ENCODE measurements at places on chromosomes 7 and 10.

DNA sequence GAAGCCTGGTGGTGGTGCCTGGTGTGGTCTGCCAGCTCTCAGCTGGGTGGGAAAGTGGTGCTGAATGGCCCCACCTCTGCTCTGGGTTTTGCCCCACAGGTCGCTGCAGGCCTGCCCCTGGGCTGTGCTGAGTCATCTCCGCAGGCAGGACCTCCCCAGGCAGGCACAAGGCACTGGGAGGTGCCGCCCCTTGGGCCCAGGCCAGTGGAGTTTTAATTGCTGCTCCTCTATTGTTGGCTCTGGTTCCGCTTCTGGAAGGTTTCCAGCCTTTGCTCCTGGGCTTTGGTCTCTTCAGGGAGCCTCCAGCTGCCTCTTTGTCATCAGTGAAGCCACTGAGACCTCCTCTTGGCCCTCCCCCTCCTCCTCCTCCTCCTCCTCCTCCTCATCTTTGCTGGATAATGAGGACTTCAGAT lies 180.3 kb upstream of the GRB10 start:
- DNase-seq = peak; percentile 89

DNA sequence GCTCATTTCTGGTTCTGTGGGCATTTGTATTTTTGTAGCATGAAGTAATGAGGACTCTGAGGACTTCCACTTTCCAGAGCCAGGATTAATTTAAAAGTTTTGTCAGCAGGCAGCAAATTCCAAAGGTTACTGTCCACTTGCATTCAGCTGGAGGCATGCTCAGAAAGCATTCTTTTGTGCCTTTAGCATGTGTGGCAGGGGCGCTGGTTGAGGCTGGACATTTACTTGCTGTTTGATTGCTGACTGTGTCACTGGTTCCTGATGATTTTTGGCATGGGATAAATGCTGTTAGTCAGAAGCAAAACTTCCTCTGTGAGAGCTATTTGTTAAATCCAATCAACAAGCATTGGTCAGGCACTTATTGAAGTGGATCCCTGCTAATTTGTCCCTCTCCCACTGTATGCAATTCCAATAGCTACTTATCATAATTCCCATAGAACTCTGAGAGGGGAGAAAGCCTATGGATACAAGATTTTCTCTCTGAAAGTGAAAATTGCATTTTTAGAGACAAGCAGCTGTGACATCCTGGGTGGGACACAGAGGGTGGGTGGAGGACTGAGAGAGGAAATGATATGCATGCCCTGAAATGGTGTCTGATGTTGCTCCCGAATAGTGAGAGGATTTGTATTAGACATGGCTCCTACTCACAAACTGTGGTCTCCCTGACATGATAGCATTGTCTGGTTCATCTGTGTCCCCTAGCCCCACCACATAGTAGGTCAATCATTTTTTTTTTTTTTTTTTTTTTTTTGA lies 161.2 kb upstream of the WDR11 start:
- DNase-seq = no peak

- no peak for DNase-seq
These were observed 135.1 kb downstream of the FAM107B start for GRCh38 chr10:14639637-14640036.

DNA sequence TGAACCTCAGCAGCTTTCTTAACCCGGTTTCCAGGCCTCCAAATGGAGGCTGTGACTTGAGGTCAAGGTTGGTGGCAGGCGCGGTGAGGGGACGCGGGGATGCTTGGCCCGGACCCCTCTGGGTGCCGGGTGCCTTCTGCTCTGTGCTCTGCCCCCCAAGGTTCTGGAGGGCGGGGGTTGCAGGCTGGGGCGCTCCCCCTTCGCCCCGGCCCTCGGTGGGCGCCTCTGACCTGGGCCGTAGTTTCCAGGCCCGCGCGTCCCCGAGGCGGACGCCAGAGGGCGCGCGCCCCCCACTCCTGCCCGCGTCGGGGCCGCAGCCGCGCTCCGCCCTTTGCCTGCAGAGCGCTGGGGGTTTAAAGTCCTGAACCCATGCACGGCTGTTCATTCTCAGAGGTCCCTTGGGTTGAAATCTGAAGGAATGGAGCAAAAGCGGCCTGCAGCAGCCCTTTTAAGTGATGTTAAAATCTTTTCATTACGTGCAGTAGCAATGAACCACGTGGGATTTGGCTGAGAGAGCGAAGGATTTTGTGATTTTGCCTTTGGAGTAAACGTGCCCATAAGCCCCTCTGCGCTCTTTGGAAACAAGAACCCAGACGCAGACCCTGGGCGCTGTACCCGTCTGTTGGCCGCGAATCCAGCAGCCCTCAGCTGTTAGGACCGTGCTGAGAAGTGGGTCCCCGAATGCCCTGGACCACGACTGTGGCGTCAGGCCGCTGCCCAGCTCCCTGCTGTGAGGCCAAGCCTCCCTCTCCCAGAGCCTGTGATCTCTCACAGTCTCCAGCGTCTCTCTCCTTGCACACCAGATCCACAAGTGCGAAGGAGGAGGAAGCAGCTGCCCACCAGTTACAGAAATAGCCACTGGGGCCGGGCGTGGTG lies 135.0 kb downstream of the ACTR3B start:
- DNase-seq = peak; percentile 4

- DNase-seq = no peak
These were observed 50.1 kb downstream of the SKIDA1 start for GRCh38 chr10:21475393-21475792.

DNA sequence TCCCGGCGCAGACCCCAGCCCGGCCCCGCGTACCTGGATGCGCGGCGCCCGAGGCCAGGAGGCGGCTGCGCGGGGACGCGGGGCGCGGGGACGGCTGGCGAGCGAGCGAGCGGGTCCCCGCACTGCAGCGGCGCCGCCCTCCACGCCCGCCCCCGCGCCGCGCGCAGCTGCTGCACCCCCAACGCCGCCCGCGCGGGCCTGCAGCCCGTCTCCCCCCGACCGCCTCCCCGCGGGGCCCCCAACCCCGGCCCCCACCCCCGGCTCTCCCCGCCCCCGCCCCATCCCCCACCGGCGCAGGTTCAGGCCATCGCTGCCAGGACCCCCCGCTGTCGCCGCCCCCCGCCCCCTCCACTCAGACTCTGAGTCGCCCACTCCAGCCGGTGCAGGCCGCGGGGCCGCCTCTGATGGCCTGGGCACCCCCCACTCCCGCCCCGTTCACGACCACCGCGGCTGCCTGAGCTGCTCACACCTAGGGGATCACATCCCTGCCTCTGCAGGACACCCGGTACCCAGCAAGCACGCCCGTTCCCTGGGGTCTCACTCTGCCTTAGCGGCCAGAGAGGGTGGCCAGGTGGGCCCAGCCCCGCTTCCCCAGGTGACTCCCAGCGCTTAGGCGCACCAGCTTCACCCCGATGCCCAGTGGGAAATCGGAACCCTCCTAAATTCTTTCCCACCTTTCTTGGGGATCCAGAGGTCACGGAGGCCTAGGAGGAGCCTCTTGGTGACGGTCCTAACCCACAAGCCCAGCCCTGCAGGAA lies 13.9 kb upstream of the DNAAF5 start:
- DNase-seq = no peak

DNA sequence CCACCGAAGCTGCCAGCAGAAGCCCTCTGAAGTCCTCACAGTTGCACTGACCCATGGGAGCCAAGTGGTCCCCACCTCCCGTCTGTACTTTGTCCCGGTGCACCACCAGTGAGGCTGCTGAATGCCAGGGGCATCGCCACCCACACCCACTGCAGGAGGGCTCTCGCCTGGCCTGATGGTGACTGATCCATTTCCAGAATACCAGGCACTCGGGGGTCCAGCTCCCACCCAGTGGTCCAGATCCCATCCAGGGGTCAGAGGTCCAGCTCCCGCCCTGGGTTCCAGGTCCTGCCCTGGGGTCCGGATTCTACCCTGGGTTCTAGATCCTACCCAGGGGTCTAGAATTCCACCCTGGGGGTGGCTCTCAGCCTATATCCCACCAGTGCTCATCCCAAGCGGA lies 9.1 kb upstream of the JAKMIP3 start:
- no peak for DNase-seq

DNA sequence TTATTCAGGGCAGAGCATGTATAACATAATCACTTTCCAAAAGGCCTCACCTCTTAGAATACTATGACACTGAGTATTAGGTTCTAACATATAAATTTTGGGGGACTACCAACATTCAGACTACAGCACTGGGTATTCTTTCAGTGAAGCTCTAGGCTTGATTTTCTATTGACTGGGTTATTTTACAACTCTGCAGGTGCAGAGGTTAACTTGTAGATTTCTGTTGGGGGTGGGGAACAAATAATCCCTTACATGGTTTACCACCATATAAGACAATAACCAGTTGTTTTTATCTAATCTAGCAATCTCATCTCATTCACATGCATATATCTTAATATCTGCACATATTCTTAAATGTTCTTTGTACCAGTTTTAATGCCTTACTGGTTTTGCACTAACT lies 73.9 kb downstream of the ATE1 start:
- no peak for DNase-seq

- DNase-seq = no peak
These were observed 9.1 kb downstream of the LOXL4 start for GRCh38 chr10:98258683-98259454.

DNA sequence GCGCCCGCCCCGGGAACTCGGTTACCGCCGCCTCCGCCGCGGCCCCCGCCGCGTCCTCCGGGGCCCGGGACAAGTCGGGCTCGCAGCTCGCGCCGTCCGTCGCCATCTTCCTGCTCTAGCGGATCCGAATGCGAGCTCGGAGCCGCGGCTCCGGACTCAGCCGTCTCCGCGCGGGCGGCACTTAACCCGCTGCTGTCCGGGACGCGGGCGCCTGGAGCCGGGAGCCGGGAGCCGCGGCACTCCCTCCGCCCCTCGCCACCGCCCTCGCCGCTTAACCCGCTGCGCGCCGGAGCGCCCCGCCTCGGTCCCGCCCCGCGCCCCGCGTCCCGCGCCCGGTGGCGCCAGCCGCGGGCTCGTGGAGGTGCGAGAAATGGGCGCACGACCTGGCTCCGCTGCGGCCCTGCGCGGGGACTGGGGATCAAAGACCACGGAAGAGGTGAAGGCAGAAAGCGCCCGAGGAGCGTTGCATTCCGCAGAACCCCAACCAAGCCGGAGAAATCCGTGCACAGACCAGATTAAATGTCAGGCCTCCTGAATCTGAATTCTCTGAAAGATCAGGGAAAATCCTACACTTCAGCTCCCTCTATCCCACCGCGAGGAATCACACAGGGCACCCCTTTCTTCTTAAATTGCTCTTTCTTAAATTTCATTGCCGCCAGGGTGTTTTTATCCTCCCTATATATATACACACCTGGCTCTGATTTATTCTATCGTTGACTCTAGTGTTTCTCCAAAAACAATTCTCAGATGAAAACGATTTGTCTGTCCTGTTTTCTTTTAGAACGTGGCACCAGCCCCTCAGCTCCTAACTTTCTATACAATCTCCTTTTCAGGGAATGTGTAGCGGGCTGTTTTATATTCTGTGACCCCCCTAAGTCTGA lies at the start of gene CTTNBP2:
Gene CTTNBP2, minus strand, starts transcription at position 132 of the 881 bp plus-strand sequence. Its CDS starts 26 bp downstream, at position 106.
- peak; percentile 31 for DNase-seq

DNA sequence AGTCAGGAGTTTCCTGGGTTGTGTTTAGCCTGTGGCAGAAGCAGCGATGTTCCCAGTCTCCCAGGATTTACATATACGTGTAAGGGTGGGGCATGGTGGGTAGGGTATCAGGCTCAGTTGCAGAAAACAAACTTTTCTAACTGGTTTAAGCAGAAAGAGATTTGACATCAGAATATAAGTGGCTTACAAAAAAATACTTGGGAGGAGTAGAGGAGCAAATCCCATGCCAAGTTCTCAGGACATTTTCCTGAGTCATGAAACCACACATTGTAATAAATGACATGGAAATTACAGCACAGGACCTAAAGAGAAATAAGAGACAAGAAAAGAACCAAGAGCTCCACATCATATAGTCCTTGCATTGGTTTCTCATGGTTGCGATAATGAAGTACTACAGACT lies 26.2 kb upstream of the FRMD4A start:
- no peak for DNase-seq

- DNase-seq = no peak
These were observed 425.1 kb upstream of the NPVF start for GRCh38 chr7:25653384-25653783.

DNA sequence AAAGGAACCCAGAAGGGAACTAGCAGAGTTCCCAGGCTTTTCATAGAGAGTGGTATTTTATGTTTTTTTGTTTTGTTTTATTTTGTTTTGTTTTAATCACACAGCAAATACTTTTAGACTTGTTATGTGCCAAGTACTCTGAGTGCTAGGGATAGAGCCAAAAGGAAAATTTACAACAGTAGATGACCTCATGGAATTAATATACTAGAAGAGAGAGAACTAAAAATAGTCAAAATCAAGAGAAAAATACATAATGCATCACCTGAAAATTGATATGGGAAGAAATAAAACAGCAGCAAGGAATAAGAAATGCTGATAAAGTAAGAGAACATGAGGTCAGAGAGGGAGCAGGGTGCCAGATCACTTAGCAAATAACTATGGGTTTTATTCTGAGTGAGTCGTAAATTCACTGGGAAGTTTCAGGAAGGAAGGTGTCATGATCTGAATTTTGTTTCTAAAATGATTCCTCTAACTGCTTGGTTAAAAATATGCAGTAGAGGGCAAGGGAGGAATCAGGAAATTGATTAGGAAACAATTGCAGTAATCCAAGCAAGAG lies 351.0 kb downstream of the ANKRD7 start:
- DNase-seq = no peak

GRCh38 chr10:84211566-84211965 lies 13.8 kb downstream of the LRIT2 start:
- DNase-seq = no peak

GRCh38 chr7:7323921-7324320 lies 141.6 kb downstream of the C1GALT1 start:
- no peak for DNase-seq

- no peak for DNase-seq
These were observed 25.8 kb upstream of the SH2B2 start for GRCh38 chr7:102260856-102261255.

DNA sequence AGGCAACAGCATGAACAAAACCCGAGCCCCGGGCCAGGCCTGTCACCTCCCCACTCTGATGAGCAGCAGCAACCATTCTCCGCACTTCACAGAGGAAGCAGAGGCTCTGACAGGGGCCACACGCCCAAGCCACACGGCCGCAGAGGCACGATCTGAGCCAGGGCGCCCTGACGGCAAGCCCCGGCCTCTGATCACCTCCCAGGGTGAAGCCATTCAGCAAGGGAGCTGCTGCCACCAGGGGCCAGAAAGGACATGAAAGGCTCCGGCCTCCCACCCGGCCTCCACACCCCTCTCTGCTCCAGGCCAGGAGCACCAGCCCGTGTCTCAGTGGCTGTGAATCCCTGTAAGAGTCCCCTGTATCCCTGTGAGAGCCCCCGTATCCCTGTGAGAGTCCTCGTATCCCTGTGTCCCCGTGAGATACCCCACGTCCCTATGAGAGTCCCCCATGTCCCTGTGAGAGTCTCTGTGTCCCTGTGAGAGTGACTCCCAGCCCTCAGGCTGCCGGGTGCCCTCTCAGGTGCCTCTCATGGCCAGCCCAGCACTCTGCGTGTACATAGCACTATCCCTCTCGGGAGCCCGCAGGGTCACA lies 187.8 kb downstream of the MAD1L1 start:
- no peak for DNase-seq

- no peak for DNase-seq
These were observed 18.5 kb downstream of the ABRAXAS2 start for GRCh38 chr10:124820121-124820520.

GRCh38 chr7:26112203-26112740 lies 39.7 kb upstream of the NFE2L3 start:
- no peak for DNase-seq

GRCh38 chr7:150756858-150757257 lies 19.6 kb downstream of the GIMAP5 start:
- peak; percentile 4 for DNase-seq

Data from NCI-H1694 treated with DMSO at 0.1 percent for 48 hours (cell line).